ENCODE measurements at places on chromosomes 11 and 22.

DNA sequence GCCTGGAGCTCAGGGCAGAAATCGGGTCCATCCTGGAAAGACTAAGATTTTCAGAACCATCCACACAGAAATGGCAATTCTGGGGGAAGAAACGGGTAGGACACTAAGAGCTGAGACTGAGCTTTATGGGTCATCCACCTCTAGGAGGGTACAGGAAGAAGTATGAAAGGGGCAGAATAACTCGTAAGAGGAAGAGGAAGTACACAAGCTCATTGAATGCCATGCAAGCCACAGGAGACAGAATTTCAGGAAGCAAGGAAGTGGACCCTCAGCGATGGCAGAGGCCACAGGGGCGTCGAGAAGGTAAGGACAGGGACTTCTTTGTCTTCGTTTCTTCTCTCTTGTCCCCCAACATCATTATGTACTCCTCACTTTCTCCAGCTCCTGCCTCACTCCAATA lies 169.6 kb downstream of the MAML2 start:
- no peak for DNase-seq

GRCh38 chr11:37468344-37468743 lies 870.3 kb upstream of the RAG2 start:
- DNase-seq = no peak

- DNase-seq = no peak
Measured at GRCh38 chr11:128726458-128727139, 32.7 kb downstream of the FLI1 start.

DNA sequence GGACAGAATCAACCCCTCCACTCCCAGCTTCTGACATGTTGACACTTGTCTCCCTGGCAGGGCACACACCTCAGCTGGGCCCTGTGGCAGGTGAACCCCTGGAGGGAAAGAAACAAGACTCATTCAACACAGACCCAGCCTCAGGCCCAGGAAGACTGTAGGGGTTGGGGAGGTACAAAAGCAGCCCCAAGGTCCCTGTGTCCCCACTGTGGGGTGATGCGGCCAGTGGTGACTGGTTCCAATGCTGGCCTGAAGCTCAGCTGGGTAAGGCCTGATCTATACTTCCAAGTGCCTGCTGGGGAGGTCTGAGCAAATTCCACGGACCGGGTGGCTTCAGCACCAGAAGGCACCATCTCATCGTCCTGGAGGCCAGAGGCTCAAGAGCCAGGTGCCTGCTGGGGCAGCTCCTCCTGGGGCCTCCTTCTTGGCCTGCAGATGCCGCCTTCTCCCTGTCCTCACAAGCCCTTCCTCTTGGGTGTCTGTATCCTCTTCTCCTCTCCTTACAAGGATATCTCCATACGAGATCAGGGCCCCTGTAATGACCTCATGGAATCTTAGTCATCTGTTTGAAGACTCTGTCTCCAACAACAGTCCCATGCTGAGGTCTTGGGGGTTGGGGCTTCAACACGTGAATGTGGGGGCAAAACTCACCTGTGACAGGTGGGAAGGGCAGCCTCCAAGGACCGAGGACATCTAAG lies 1492.1 kb downstream of the BRD1 start:
- DNase-seq = no peak

DNA sequence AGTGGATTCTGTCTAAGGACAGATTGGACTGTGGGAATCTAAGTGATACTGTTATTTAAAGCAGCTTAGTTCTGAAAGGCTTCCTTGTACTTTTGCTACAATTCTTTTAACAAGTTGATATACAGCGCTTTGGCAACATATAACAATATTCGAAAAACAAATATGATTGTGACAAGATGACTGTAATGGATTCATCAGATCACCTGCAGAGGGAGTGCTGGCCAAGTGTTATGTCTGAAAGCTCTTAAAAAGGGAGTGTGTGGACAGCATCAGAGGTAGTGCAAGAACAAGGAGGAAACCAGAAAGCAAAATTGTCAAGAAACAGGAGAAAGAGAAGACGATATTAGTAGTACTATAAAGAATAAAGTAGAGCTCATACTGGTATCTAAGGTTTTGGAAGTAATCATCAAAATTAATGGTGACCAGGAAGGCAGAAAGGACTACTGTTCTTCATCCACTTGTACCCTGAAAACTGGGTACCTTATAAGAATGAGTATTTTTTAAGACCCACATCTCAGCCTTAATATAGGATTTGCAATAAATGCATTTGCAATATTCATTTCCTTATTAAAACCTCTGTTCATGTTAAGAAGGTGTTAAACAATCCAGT lies 1112.0 kb upstream of the CCDC90B start:
- no peak for DNase-seq

DNA sequence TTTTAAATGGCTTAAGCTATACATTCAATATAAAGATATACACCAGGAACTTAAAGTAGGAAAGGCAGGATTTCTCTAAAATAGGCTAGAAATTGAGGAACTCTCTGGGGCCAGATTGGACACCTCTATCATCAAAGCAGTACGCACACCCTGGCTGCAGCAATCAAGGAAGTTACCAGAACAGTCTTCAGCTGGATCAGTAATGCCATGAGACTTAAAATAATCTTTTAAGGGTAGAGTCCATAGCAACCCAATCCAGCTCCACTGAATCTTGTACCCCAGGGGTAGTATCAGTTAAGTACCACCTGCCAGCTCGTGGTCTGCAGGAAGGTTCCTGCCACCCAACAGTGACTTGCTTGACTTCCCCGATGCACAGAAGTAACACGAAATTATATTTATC lies 3.0 kb downstream of the RDX start:
- no peak for DNase-seq

DNA sequence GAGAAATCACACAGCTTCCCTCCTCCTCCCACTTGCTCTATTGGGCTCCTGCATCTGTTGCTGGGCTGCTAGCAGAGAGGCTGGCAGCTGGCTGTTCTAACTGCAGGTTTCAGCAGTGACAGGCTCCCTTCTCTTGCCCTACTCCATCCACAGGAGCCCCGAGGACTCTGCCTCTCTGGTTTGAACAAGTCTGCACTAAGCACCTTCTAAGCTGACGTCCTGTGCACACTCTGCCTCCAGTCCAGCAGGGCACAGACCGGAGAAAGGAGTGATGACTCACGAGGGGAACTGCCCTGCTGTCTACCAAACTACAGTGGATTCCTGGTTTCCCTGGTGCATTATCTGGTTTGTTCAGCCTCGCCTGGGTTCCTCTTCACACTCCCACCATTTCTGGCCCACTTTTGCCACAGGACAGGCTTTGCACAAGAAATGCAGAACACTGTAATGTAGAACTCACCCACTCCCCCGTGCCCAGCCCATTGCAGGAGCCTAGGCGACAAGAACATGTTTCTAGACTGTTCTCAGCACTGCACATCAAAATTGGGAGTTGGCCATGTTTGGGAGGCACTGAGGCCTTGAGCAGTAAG lies 26.0 kb downstream of the IL10RA start:
- DNase-seq = no peak

- no peak for DNase-seq
Measured at GRCh38 chr11:35214792-35215193, 75.8 kb downstream of the CD44 start.

GRCh38 chr11:73734993-73735392 lies 25.9 kb downstream of the RAB6A start:
- no peak for DNase-seq

DNA sequence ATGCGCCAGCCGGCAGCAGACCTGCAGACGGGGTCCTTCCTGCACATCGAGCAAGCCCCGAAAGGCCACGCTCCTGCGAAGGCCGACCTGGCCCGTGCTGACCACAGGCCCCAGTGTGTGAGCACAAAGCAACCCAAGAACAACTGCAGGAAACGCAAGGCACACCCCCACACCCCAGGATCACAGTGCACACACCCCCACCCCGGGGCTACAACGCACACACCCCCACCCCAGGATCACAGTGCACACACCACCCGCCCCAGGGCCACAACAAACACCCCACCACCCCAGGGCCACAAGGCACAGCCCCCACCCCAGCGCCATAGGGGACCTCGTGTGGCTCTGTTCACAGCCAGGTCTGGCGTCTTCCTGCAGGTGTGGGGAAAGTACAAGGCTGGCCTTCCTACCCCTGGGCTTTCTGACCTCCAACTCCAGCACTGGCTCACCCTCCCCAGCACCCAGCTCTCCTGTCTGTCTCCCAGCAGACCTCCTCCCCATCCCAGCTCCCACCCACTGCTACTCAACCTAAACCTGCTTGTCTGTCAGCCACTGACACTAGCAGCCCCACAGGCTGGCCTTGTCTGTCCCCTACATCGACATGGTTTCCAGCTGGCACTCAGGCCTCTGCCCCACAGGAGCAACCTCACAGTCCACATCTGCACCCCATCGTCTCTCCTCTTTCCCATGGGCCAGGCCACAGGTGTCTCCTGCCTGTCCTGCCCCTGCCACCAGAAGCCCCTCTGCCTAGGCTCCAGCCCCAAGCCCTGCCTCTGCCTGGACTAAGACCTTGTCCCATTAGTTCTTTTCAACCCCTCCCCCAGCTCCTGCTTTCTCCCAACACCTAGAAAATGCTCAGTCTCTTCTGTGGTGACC lies 20.5 kb upstream of the EFCAB6 start:
- no peak for DNase-seq

DNA sequence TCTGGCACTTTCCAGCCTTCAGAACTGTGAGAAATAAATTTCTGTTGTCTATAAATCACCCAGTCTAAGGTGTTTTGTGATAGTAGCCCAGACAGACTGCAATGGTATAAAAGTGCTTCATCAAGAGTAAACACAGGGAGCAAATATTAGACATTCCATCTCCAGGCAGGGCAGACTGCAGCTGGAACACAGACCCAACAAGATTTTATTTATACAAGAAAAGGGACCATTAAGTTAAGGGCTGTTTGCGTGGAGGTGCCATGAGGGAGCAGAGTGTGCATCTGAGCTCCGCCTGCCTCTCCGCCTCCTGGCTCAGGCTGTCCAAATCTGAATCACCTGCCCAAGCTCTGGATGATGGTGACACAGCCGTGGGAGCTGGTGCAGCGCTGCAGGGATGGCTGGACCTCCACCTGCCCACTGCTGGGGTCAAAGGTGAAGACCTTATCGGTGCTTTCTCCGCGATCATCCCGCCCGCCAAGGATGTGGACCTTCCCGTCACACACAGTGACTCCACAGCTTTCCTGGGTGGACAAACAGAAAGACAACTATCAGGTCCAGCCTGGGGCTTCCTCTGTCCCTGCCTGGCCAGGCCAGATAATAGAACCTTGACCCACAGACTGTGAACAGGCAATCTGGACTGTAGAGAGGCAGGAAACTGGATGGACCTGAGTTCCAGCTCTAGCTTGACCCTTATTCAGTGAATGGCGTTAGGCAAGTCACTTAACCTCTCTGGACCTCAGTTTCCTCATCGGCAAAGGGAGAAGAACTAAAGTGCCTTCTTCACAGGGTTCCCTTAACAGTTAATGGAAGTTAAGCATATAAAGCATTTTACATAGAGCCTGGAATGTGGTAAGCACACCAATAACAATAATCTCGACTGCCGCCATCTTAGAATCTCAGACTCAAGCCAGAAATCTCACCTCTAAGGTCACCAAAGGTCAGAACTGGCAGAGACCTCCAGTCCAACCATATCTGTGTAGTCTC lies 10.5 kb downstream of the KLHL35 start:
- DNase-seq = no peak

- DNase-seq = no peak
Measured at GRCh38 chr22:46776876-46777608, 14.6 kb downstream of the TBC1D22A start.

DNA sequence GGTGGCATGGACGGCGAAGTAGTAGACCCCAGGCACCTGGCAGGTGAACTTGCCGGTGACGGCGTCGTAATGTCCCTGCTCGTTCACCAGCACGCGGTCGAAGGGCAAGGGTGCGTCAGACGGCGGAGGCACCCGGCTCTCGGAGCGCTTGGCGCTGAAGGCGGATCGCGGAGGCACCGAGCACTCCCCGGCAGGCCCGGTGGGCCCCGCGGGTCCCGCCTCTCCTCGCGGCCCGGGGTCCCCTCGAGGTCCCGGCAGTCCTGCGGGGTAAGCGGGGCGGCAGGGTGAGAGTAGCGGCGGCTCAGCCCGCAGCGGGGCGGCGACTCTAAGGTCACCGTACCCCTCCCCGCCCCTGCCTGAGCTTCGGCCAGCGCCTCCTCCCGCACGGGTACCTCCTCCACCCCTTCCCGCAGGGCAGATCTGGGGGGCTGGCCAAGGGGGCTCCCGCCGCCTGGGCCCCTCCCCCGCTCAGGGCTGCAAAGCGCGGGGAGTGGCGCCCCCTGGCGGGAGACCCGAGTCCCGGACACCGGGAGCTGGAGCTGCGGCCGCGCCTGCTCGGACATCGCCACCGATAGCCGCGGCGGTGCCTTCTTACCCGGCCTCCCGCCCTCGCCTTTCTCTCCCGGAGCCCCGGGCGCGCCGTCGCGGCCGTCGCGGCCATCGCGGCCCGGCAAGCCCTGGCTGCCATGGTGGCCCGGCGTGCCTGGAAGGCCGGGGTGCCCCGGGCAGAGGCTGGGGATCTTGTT lies 921 bp downstream of the C1QTNF5 start:
- DNase-seq = no peak

DNA sequence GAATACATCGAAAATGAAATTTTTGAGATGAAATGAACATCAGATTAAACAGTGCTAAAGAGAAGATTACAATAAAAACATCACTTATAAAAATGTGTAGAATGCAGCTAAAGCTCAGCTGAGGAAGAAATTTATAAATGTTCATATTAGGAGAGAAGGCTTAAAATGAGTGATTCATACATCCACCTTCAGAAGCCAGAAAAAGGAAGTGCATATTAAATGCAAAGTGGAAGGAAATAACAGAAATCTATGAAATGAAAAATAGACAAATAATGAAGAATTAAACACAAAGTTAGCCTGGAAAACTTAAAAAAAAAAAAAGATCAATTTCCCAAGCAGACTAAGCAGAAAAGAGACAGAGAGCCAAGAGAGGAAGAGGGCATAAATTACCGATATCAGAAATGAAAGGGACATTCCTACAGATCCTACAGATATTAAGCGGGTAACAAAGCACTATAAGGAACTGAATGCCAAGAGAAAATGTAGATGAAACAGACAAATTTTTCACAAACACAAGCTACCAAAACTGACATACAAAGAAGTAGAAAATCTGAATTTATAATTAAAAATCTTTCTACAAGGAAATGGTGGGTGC lies 7.2 kb upstream of the MOB2 start:
- no peak for DNase-seq
